SK-N-DZ (cell line): ENCODE measurements at places on chromosomes 4 and X.

GRCh38 chr4:140236654-140237169 is 82.7 kb upstream of the MAML3 start:
- no peak for DNase-seq

GRCh38 chrX:56817179-56817578 is 88.1 kb downstream of the NBDY start:
- no peak for DNase-seq

DNA sequence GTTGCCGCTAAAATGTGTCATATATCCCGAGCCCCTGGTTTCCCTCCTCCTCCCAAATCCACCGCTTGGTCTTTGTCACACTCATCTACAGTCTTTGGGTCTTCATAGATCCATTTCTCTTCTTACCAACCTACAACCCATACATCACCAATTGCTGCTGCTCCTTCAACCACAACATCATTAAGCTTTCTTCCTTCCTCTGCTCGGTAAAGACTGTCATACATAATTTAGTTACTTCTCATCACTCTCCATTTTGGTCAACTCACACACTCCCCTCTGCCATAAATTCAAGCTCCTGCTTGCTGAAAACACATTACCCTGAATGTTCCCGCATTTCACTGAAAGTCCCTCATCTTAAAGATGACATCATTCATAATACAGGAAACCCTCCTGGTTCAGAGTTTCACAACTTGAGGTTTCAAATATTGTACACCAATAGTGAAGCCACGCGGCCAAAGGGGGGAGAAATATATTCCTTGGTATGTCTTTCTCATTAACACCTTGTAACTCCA is 1.7 kb upstream of the DCTD start:
- no peak for DNase-seq

- no peak for DNase-seq
Observed at GRCh38 chr4:23876418-23877089, 13.3 kb downstream of the PPARGC1A start.

DNA sequence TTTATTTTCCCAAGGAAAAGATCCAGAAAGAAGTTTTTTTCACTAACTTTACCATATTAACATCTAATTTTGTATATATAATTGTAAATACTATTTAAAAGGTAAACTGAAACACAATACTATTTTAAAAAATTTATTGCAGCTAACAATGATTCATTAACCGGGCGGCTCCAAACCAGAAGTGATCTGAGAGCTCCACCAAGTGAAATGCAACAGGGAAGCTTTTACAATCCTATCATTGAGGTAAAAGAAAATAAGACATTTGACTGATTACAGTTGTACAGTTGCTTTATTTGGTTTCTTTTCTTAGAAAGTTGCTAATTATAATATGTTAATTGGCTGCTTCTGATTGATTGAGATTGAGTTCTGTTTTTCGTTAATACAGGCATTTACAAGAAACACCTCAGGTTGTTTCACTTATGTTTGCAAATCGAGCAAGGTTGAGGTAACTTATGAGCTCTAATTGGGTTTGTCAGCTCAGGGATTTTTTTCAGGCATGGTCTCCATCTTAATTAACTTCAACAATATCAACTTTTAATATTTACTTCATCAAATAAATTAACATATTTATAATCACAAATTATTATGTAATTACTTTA is 220.2 kb upstream of the UGT8 start:
- DNase-seq = no peak

DNA sequence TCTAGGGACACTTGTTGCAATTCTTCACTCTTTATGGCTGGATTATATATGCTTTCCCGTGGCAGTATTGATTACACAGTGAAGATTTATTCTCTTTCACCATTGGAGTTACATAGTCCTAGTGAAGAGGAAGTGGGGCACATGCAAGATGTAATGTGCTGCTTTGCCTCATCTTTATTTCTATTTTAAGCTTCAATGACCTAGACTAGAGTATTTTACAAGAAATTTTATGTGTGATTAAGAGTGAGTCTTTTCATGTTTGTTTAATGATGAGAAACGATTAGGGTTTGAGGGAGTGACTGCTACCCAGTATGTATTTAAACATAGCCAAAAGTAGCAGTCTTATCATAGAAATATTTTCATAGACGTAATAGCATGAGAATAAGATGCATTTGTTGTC is 30.8 kb downstream of the DIAPH2 start:
- DNase-seq = no peak
